ENCODE measurements at places on chromosomes 4 and X.

- DNase-seq = no peak
Observed at GRCh38 chrX:39899059-39899458, 198.7 kb downstream of the BCOR start.

DNA sequence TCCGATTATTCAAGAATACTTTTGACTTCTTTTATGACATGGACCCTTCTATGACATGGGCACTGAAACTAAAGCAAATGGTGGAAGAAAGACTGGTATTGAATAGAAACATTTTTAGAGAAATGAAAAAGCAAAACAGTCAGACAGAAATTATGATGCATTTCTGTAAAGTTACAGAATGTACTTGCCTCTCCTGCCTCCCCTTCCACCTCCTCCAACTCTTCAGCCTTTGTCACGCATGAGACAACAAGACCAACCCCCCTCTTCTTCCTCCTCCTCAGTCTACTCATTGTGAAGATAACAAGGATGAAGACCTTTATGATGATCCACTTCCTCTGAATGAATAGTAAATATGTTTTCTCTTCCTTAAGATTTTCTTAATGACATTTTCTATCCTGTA is 46.3 kb upstream of the HUWE1 start:
- no peak for DNase-seq

GRCh38 chrX:118839334-118839958 is 15.8 kb downstream of the ZCCHC12 start:
- peak; percentile 58 for DNase-seq

- DNase-seq = no peak
Observed at GRCh38 chrX:48720577-48721250, 24.2 kb downstream of the SUV39H1 start.

DNA sequence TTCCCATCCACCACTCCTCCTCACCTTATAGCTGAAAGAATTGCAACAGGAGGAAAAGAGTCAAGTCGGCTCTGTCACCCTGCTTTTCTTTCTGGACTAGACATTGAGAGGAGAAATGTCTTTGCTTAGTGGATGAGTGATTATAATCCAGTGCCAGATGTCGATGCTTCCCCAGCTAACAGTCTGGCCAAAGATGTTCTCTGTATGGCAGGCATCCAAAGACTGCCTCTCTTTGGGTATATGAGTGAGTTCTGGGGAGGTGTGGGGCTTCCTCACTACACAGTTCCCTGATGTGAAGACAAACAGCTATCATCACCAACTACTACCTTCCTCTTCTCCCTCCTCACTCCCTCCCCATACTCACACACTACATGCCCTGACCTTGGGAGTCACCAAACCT is 90.9 kb downstream of the COMMD8 start:
- no peak for DNase-seq

- DNase-seq = no peak
Observed at GRCh38 chr4:31107362-31107761, 387.2 kb downstream of the PCDH7 start.

DNA sequence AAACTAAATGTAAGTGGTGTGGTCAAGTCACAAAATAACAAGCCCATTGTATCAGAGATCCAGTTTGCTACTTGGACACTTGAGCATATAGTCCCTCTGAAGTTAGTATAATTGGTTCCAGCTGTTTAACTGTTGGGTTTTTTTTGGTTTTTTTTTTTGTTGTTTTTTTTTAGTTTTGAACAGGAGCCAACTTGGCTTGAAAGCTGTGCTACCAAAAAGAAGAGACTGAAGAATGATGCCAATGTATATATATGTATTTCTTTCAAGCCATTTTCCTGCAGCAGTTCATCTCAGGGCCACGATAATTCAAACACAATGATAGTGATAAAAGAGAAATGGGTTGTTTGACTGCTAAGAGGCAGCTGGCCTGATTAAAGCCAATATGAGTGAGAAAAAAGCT is 138.3 kb downstream of the PCDH18 start:
- no peak for DNase-seq

DNA sequence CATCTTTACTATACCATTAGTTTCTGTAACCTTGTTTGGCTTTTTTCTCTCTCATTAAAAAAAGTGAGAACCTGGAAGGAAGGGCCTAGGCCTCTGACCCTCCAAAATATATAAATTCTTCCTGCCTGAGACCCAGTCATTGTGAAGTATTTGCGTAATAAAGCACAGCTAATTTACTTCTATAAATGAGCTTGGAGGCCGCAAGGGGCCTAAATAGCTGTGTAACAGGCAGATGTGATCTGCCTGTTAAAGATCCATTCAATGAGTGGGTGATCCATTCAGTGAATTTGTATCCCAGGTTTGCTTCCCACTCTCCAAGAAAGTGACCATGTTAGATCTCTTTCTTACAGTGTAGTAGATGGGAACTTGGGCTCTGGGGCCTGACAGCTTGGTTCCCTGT is 595 bp upstream of the PYURF start:
- no peak for DNase-seq

- DNase-seq = peak; percentile 70
Observed at GRCh38 chrX:79161655-79162054, 17.2 kb downstream of the GPR174 start.

GRCh38 chr4:24550441-24551175 is 33.7 kb downstream of the DHX15 start:
- no peak for DNase-seq

GRCh38 chr4:156497486-156497885 is 474.1 kb downstream of the PDGFC start:
- DNase-seq = no peak

DNA sequence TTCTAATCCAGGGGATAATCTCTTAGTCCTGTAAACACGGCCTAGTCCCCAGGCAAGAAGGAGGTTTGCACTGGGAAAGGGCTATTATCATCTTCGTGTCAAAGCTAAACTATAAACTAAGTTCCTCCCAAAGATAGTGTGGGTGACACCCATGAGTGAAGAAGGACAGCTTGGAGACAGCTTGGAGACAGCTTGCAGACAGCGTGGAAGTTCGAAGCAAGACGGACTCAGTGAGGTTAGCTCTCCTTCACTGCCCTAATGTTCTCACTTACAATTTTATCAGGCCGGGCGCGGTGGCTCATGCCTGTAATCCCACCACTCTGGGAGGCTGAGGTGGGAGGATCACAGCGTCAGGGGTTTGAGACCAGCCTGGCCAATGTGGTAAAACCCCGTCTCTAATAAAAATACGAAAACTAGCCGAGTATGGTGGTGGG is 19.2 kb upstream of the PLCXD1 start:
- no peak for DNase-seq
